ENCODE measurements at places on chromosomes 2 and 18.

- no peak for DNase-seq
Measured at GRCh38 chr2:161677634-161678033, 53.4 kb downstream of the SLC4A10 start.

- DNase-seq = no peak
Measured at GRCh38 chr18:41036346-41036745, 918.7 kb upstream of the PIK3C3 start.

DNA sequence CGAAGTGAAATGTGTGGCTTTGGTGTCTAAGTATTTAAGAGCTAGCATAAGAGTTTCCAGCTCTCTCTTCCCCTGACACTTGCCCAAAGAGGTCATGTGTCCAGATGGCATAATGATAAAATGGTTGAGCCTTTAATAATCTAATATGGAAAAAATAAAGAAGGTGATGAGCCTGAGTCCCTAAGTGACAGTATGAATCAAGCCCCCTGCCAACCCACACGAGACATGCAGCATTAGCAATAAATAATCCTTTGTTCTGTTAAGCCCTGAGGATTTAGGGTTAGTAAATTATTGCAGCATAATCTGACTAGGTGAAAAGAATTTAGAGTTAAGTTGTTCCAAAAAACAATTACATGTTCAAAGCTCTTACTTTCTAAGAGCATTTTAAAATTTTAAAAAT lies 217.2 kb upstream of the CCDC150 start:
- no peak for DNase-seq

DNA sequence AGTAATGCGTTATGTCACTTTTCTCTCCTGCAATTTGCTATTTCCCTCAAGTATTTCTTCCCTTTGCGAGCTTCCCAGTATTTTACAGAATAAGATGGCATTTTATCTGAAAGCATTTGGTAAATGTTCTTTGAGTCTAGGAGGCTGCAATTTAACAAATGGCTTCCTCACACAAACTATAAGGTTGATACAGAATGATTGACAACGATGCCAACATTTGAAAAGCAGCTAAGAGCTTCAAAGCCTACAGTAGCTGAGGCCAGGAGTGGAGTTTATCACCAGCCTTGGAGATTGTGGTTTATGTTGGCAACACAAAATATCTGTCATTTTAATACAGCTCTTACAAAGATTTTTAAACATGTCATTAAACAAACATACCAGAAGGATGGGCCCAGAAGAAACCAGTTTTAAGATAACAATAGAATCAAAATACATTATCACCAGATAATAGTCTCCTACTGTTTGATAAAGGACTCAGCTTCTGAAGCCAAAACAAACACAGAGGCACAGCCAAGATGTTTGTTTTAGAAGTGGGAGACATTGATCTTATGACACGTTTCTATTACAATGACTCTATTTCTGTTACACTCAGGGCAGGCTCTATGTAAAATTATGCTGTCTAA lies 711.4 kb upstream of the ACVR2A start:
- DNase-seq = no peak

GRCh38 chr2:98479959-98480524 lies 35.4 kb downstream of the INPP4A start:
- DNase-seq = peak; percentile 51

- DNase-seq = no peak
Measured at GRCh38 chr18:10508591-10508990, 17.2 kb upstream of the NAPG start.

- peak; percentile 38 for DNase-seq
Measured at GRCh38 chr2:181123798-181124231, 143.4 kb downstream of the UBE2E3 start.

DNA sequence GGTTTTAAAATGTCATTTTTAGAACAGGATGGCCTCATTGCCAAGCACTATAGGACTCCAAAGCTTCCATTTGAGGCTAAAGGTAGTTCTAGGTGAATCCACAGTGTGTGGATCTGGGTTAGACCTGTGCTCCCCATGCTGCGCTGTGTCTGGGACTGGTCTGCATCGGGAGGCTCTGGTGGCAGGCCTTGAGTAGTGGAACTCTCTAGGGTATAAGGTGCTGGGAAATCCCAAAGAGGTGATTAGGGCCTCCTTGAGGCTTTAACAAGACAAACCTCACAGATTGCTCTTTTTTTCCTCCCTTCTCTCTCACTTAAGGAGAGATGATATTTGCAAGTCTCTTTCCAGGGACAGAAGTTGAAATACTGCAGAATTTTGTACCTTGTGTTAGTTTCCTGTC lies 9.3 kb downstream of the SEC11C start:
- no peak for DNase-seq

DNA sequence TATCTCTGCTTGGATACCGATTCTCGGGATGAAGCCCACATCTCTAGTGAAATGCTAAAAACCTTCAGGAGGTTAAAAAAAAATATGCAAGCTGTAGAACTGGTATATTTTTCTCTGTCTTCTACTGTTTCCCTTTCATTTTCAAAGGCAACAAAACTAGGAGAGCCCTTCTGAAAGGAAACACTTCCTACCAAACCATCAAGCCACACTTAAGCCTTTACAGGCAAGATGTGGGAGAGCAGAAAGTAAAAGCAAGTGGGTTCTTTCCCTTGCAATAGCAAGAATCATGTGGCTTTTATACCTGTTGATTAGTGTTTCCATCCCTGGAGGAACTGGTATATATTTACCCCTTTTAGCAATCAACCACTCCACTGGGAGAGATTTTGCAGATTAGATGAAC lies 147.9 kb upstream of the ACAA2 start:
- DNase-seq = no peak

- no peak for DNase-seq
Measured at GRCh38 chr18:9806905-9807304, 78.9 kb upstream of the TXNDC2 start.

GRCh38 chr2:96354492-96354891 lies 18.9 kb downstream of the NCAPH start:
- DNase-seq = no peak

- no peak for DNase-seq
Measured at GRCh38 chr2:114864901-114865300, 422.5 kb downstream of the DPP10 start.

DNA sequence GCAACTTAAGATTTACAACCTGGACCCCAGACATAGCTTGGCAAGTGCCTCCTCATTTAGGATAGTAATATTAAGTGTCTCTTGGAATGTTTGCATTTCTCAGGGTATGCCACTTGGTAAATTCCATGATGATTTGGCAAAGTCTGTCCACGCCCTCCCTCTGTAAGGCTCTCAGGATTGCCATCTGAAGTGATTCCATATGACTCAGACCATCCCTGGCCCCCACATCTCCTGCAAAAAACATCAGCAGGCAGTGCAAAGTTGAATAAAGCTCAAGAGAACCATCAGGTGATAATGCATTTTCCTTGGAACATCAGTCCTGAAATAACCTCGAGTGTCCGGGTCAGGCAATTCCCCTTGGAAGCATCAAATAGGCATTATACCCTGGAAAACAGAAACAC lies 27.1 kb upstream of the PIEZO2 start:
- no peak for DNase-seq

DNA sequence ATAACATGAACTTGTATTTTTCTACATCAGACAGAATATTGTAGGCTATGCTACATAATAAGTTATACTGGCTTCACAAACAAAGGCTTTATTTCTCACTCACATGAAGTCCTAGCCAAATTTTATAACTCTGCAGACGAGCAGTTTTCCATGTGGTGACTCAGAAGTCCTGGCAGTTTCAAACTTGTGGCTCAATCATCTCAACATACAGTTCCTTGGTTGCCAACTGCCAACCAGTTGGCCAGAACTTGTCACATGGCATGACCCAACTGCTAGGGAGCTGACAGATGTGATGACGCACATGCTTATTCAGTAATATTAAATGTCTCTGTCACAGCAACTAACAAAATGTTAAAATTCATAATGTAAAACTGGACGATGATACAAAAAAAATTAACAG lies 63.8 kb upstream of the ZC3H15 start:
- DNase-seq = no peak

DNA sequence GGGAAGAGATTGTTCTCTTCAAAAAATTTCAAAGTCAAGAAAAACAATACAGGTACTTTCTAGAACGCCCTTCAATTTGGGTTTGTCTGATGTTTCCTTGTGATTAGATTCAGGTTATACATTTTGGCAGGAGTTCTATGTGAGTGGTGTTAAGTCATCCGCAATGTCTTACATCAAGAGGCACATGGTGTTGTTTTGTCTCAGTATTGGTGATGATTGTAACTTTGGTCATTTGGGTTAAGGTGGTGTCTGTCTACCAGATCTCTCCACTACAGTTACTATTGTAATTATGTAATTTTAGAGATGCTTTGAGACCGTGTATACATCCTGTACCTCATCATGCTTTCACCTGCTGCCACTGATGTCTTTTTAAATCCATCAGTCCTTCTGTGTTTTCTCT lies 60.3 kb downstream of the TET3 start:
- DNase-seq = no peak

DNA sequence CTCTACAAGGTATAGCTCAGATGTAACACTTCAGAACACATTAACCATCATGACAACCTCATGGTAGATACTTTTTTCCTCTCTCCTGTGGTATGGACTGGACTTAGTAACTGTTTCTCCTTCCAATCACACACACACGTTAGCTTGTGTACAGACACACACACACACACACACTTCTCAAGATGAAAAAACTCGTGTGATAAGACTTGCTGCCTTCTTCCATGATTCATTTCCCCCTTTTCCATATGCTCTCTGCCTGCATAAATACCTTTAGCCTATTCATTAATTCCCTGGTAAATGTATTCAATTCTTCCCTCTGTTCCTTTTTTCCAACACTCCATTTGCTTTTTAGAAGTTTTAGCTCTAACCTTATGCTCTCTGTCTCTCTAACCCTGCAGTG lies 118.9 kb upstream of the TANK start:
- DNase-seq = no peak

GRCh38 chr2:236236559-236237452 lies 27.4 kb downstream of the ASB18 start:
- no peak for DNase-seq

DNA sequence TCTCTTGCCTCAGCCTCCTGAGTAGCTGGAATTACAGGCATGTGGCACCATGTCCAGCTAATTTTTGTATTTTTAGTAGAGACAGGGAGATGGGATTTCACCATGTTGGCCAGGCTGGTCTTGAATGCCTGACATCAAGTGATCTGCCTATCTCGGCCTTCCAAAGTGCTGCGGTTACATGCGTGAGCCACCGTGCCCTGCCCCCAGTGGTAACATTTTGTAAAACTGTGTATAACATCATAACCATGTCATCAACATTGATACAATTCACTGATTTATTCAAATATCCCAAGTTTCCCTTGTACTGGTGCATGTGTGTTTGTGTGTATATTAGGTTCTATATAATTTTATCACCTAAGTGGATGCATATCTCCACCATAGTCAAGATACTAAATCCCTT lies 70.0 kb downstream of the PDCL3 start:
- no peak for DNase-seq

GRCh38 chr2:74474899-74475298 lies 2.4 kb upstream of the MRPL53 start:
- DNase-seq = no peak

DNA sequence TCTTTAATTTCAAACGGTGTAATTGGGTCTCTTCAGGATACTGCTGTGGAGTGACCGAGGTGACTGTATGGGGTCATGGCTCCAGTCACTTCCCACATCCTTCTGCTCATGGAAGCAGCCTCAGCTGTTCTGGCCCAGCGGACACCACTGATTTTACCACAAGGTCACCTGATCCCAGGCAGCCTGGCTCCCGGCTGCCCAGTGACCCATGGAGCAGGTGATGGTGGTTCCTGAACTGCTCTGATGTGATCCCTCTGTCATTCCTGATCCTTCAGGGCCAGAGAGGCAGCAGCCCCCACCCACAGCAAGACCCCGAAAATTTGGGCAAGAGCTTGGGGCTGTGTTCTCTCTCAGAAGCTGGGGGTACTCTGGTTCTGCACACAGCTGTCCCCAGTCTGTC lies 35.5 kb upstream of the HS6ST1 start:
- DNase-seq = no peak

GRCh38 chr18:79317703-79318102 lies 78.0 kb upstream of the NFATC1 start:
- DNase-seq = no peak

DNA sequence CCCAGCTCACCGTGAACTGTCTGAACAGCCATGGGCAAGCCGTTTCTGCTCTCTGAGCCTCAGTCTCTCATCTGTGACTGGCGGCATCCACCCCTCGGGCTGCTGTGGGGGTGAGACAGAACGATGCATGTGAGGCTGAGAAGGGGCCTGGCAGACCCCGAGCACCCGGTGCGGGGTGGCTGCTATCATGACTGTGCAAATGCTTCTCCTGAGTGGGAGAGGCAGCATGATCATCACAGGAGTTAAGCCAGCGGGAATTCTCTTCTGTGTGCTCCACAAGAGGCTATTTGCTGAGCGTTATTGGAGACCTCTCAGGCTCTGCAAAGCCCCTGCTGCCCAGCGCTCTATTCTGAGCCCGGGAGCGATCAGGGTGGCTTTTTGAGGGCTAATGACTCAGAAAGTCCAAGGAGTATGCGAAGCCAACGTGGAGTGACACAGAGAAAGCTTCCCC lies 45.8 kb upstream of the ID2 start:
- DNase-seq = no peak

DNA sequence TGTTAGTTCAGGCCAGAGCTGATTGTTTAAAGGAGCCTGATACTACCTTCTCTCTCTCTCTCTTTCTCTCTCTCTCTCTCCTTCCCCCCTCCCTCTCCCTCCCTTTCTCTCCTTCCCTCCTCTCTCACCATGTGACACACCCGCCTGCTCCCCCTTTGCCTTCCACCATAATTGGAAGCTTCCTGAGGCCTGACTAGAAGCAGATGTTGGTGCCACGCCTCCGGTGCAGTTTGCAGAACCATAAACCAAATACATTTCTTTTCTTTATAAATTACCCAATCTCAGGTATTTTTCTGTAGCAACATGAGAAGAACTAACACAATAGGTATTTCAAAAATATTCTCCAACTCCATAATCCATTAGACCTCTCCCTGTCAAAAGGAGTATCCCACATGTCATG lies 62.4 kb downstream of the ANKRD62 start:
- no peak for DNase-seq

- no peak for DNase-seq
Measured at GRCh38 chr2:224957540-224958461, 84.5 kb downstream of the DOCK10 start.

DNA sequence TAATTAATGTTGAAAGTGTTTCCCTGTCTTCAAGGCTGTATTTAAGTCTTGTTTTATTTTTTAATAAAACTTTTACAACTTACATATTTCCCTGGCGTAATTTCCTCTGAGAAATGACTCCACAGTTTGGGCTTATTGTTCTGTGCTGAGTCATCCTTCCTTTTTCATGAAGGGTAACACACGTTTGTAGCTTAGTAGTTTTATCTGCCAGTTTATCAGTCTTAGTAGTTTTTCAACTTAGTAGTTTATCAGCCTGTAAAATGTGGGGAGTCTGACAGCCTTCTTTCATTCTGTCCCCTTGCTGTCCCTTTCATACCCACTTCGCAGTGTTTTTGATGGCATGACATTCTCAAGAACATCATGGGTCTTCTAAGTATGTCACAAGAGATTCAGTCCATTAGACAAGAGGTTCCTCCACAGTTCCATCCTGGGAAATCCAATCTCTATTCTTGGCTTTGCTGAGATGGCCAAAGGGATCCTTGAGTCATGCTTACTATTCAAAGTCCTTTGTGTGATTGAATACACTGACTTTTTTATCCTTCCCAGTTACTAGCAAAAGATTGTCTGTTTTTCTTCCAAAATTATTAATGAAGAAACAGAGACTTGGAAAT lies 60.0 kb upstream of the SGPP2 start:
- no peak for DNase-seq
